ENCODE measurements at places on chromosomes 12 and 14.

GRCh38 chr12:84492351-84492883 is 420.2 kb downstream of the SLC6A15 start:
- no peak for DNase-seq

- no peak for DNase-seq
Observed at GRCh38 chr14:105912641-105913180, 386.3 kb downstream of the TMEM121 start.

- peak; percentile 63 for DNase-seq
Observed at GRCh38 chr14:104794631-104794992, 936 bp downstream of the AKT1 start.

- no peak for DNase-seq
Observed at GRCh38 chr14:101103321-101103901, 199.9 kb upstream of the RTL1 start.

- no peak for DNase-seq
Observed at GRCh38 chr14:88212691-88213090, 110.4 kb downstream of the KCNK10 start.

- DNase-seq, result no peak
Observed at GRCh38 chr14:102026934-102027333, 59.9 kb downstream of the HSP90AA1 start.

DNA sequence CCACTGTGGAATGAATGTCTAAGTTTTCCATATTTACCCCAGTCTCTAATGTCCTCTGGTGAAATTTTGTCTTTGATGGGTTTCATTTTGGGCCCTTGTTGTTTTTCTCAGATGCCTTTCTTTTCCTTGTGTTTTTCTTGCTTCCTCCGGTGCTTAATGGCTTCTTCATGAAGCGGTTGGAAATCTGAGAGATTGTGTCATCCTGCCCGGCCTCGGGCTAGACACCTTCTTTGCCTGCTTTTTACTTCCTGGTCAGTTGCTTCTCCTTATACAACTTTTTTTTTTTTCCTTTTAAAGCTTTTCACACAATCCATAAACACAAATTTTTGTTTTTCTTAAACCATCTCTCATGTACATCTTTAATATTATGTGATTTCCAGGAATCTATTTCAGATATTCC is 7.1 kb downstream of the ETV6 start:
- DNase-seq, result peak; percentile 60

- peak; percentile 47 for DNase-seq
Observed at GRCh38 chr12:92943482-92944250, 14.6 kb upstream of the EEA1 start.

DNA sequence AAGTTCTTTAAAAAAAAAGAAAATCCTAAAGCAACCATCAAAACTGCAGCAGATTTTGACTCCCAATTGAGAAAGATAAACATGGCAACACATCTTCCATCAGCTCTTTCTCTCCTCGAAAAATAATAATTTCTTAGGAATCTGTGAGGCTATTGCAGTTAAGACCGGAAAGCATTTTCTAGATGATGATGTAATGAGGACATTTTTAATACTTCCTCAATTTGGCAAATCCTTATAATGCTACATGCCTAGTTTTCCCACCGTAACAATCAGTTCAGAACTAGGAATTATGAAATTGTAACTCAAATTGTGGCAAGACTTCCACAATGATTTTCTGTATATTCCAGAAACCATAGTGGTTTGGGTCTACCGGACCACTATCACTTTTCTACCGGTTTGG is 180.9 kb upstream of the PDE3A start:
- DNase-seq, result no peak

GRCh38 chr12:54417712-54418440 is 1.2 kb downstream of the ITGA5 start:
- peak; percentile 57 for DNase-seq

- peak; percentile 17 for DNase-seq
Observed at GRCh38 chr14:99035712-99036610, 236.0 kb downstream of the BCL11B start.

DNA sequence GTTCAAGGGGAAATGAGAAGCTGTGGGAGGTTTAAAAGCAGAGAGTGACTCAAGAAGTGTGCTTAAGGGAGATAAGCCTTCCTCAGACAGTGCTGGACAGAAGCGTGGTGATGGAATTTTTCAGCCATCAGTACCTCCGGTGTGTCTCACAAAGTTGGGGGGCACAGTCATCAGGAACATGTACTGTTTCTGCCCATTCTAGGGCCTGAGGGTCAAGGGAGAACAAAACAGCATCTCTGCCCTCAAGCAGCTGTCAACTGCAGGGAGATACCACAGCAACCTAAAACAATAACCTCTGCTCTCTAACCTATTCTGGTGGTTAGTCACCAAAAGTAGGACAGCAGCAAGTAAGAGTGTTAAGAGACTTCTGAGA is 2.0 kb upstream of the STON2 start:
- DNase-seq, result peak; percentile 28

- DNase-seq, result peak; percentile 76
Observed at GRCh38 chr12:98397323-98398105, 117.9 kb upstream of the TMPO start.

GRCh38 chr14:89256283-89256682 is 160.8 kb downstream of the FOXN3 start:
- no peak for DNase-seq

DNA sequence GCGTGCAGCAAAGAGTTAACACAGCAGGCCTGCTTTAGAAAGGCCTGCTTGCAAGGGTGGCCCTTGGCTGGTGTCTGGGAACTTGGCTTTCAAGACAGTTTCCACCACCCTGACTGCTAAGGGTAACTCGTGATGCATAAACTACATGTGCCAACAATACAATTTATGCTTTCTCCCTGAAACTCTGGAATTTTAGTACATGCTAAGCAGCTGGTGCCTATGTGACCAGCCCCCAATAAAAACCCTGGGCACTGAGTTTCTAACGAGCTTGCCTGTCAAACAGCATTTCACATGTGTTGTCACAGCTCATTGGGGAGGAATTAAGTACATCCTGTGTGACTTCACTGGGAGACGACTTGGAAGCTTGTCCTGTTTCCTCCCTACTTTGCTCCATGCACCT is 133.1 kb downstream of the SLC5A8 start:
- peak; percentile 39 for DNase-seq

DNA sequence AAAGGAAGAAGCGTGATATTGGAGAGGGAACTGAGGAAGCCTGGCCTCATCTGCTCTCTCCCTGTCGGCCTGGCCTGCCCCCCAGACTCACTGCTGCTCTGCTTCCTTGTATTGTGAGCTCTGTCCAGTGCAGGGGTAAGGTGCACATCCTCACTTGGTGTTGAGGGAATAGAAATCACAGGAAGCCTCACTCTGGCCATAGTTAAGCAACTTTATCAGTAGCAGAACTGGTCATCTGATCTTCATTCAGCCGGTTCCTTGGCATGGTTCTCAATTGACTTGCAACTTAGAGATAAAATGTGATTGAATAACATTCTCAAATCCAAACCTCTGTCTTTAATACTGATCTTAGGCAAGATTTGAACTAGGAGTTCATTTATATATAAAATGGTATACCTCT is 11.5 kb upstream of the CCDC175 start:
- no peak for DNase-seq

GRCh38 chr14:69574263-69574953 is at the start of gene CCDC177:
TSS of gene CCDC177 (minus strand) at chr14:69574871. CDS start at chr14:69573622, 1,249 bp downstream.
- DNase-seq, result peak; percentile 72

- peak; percentile 78 for DNase-seq
Observed at GRCh38 chr12:15532364-15532977, 210.2 kb downstream of the PTPRO start.

Measured in ELR (cell line).